Stimulated activated CD8-positive, alpha-beta memory T cell treated with anti-CD3 and anti-CD28 coated beads, Interleukin-7, amount 100 ng/mL, for 24 hours (primary cell): ENCODE measurements at places on chromosomes 7 and 10.

DNA sequence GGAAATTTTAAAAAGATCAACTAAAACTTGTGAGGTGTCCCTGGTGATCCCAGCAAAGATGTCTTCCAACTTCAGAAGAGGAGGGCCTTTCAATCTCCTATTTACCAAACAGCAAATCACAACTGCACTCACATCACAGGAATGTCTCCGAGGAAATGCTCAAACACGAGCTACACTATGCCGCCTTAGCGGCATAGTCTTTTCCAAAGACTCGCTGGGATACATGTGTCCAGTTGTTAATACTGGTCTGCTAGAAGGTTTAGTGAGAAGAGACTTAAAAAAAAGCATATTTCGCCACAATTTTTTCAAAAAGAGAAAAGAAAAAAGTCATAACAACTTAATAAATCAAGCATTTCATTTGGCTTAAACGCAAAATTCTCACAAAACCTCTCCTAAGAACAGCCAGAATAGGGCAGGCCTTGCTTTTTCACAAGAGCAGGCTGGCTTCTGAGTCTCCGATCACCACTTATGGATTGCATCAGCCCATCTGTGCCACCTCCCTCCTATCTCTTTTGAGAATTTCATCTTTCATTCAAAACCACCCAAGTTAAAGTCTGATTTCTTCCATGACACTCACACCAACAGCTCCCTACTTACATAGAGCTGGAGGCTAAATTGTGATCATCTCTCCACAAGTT, 66.1 kb downstream of the GNA12 start:
- DNase-seq: no peak

DNA sequence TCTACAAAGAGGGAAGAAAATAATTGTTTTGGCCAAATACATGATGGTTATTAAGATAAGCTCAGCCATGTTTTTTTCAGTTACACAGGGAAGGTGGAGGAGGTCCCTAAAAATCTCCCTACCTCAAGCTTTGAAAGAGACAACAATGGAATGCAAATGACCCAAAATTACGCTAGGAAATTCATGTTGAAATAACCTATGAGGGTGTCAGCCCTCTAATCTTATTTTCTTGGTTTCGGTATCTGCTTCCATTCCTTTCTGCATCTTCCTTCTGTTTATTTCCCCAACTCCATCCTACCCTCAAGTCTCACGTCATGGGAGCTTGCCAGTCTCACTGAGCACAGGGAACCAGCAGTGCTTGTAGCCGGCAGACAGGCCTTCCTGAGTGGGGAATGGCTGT, 40.6 kb upstream of the SMNDC1 start:
- no peak for DNase-seq

- no peak for DNase-seq
These were observed 30.5 kb upstream of the MCU start for GRCh38 chr10:72661431-72661830.

GRCh38 chr10:287814-288213, 152.6 kb downstream of the ZMYND11 start:
- no peak for DNase-seq

- DNase-seq: no peak
These were observed 75.9 kb downstream of the CNOT4 start for GRCh38 chr7:135434047-135434446.

DNA sequence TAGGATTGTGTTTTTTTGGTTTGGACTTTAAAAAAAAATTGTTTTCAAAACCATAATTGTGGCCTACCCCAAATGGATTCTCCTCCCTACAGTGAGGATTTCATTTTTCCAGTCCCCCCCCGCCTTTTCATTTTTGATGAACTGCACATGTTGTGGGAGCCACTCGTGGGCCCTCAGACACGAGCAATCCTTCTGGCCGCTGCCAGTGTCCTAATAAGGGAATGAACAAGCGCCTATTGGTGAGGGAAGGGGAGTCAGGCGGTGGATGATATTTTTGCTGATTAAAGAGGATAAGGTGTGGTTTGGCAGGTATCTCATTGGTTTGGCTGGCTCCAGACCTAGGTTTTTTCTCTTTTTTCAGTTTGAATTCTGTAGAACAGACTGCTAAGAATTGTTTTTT, 78.7 kb upstream of the AGBL3 start:
- DNase-seq: no peak

- no peak for DNase-seq
These were observed 3.3 kb downstream of the SUN3 start for GRCh38 chr7:48025624-48026023.
